ENCODE measurements at places on chromosomes 5 and 9. TPM values are rescaled to one million over a fixed set of nuclear protein-coding genes. Genes with fewer than 3 reads are reported as not detected.

DNA sequence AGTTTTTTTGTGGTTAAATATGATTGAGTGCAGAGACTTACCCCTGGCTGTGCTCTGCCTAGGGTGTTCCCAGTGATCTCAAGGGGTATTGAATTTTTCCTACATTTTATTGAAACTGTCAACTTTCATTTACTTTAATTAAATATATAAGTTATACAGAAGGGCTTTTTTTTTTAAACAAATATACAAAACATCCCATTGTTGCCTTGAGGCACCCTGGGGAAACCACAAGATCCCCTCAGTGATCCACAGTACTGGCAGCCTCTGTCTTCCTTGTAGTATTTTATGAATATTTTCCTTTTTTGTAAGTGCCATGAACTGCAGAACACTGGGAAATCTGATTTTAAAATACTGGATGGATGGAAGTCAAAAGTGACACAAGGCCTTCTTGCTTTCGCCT, 123.7 kb downstream of the TLE1 start:
- no peak for DNase-seq

The ATG12 gene
- 67.3 TPM for total RNA-seq

GRCh38 chr5:31442058-31442745, 89.7 kb downstream of the DROSHA start:
- no peak for DNase-seq

The DMRT2 gene
- total RNA-seq = 0.56 TPM

- DNase-seq = no peak
Observed at GRCh38 chr5:135891268-135891667, 4.4 kb downstream of the IL9 start.

The SV2C gene
- 17.8 TPM for total RNA-seq

- DNase-seq = no peak
Observed at GRCh38 chr9:4576448-4576847, 85.6 kb upstream of the PLPP6 start.

- no peak for DNase-seq
Observed at GRCh38 chr5:60699288-60699608, 718 bp downstream of the DEPDC1B start.

GRCh38 chr5:105726093-105726492, 1944.6 kb downstream of the EFNA5 start:
- DNase-seq = peak; percentile 18

DNA sequence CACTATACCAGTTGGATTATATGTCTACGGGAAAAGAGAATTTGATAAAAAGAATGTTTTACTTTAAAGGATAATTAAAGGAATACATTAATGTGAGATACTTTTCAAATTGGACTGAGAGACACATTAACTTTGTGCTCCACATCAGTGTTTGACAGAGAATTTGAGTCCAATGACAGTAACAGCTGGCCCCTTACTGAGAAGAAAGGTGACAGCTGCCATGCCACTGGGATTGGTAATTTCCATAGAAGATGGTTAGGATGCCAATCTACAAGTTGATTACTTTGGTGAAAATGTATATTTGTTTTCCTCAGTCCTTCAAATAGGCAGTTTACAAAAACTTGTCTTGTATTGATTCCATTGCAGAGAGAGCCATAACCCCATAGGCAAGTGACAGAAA, 578.4 kb downstream of the SLCO4C1 start:
- DNase-seq = no peak

DNA sequence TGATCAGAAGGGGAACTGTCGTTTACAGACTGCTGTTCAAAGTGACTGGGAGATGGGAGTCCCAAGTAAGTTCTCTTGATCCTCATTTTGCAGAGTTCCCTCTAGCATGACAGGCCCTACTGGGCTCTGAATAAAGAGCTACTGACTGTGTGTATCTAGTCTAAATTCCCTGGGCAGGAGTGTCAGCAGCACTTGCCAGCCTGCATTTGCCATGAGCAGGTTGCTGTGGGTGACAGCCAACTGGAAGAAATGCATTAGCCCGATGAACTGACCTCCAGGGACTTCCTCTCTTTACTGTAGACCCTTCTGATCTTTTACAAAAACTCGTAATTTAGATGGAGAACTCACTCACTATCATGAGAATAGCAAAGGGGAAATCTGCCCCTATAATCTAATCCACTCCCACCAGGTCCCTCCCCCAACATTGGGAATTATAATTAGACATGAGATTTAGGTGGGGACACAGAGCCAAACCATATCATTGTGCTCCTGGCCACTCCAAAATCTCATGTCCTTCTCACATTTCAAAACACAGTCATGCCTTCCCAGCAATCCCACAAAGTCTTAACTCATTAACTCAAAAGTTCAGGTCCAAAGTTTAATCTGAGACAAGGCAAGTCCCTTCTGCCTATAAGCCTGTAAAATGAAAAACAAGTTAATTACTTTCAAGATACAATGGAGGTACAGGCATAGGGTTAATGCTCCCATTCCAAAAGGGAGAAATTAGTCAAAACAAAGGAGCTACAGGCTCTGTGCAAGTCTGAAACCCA, 78.9 kb upstream of the CXCL14 start:
- no peak for DNase-seq

The FBN2 gene
- total RNA-seq = 0.86 TPM

GRCh38 chr9:16591092-16591491, 279.4 kb downstream of the BNC2 start:
- DNase-seq = no peak

The SPAAR gene
- total RNA-seq = not detected

- DNase-seq = no peak
Observed at GRCh38 chr9:4321554-4321953, 21.7 kb upstream of the GLIS3 start.

DNA sequence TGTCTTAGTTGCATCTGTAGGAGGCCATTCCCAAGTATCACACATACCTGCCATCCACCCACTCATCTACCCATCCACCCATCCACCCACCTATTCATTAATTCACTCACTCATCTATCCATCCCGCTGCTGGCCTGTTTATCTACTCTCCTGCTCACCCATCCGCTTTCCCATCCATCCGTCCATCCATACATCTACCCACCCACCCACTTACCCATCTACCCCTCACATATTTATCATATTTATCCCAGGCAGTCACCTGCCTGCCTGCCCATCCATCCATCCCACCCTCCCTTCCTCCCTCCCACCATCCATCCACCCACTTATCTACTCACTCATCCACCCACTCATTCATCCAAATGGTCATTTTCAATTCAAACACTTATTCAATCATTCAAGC, 143.9 kb upstream of the PANK3 start:
- DNase-seq = no peak

DNA sequence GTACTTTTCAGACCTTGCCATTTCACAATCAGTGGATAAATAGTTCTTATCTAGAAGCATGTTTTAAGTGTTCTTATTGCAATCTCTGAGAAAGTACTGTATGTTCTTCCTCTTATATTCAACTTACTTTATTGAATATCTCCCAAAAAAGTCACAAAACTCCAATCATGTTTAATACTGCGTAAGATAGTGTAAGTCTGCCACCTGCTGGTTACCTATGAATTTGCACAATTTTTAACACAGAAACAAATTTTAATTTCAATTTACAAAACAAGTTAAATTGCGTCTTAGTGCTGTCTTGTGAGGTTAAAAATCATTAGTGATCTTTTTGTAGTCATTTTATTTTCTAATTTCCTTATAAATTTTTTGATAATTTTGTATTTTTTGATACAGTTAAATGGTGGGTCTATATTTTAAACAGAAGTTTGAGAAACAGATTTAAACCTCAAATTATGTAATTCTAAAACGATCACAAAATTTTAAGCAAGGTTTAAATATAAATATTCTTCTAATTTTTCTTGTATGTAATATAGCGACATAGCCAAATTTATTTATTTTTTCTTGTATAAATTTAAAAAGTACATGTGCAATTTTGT, 115.8 kb downstream of the EMB start:
- no peak for DNase-seq

DNA sequence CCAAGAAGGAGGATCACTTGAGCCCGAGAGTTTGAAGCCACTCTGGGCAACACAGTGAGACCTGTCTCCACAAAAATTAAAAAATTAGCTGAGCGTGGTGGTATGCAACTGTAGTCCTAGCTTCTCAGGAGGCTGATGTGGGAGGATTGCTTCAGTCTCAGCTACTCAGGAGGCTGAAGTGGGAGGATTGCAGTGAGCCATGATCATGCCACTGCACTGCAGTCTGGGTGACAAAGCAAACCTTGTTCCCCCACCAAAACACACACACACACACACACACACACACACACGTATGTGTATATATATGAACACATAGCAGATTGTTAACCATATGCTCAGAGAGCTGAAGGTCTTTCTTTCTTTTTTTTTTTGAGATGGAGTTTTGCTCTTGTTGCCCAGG, 157.5 kb upstream of the MAST4 start:
- no peak for DNase-seq

Data from glutamatergic neuron (in vitro differentiated cells).